ENCODE measurements at places on chromosomes 16 and 17.

DNA sequence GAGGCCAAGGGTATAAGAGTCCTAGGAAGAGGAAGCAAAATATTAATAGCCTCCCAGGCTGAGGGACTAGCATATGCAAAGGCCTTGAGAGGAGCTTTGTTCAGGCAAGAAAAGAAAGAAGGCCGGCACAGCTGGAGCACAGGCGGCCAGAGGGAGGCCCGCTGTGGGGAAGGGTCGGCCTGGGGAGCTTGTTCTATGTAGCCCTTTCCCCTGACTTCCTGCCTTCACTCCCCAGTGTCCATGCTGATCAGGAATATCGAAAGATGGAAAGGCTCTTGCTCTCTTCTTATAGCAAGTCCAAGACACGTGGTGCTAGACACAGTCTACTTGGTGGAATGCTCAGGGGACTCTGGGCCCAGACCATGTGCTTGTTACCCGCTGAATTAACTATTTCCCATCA, 27.4 kb upstream of the HAS3 start:
- no peak for DNase-seq

DNA sequence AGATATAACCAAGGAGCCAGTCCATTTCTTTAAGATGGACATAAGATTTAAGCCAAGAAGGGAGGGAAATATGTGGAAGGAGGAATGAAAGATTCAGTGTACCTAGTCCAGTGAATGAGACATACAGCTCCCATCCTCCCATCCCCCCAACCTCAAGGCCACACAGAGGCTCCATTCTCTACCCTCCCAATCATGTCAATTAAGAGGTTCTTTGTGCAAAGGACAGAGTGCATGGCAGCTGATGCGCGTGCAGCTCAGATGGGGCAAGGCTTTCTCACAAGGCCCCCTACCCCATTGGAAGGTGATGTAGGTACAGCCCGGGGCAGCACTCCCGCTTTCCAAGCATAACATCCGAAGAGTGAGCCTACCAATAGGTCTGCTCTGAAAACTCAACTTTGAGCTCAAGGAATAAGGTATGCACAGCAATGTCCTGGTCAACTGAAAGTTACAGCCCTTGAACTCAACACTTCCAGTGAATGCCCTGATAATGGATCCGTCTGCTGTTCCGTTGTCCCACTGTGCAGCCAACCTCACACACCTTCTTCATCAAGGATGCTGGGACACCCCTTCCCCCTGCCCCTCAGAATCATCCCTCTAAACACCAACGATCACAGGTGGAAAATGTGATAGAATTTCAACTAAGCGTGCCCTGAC, 458.1 kb downstream of the SOX9 start:
- no peak for DNase-seq

DNA sequence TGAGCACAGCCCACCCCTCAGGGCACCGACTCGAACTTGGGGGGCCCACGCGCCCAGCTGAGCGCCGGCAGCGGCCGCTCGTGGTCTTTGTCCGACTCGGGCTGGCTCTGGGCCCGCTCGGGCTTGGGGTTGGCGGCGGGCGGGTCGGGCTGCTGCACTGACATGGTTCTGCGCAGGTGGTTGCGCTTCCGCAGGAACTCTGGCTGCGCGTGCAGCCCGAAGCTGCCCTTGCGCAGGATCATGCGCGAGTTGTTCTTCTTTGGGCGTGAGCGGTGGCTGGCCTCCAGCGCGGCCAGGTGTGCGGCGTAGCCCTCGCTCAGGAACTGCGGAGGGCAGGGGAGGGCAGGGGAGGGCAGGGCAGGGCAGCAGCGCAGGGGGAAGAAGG, 11.1 kb downstream of the PIMREG start:
- DNase-seq: no peak

GRCh38 chr17:50507871-50508572, at the start of gene MYCBPAP:
Gene MYCBPAP (plus strand): TSS chr17:50508439. CDS start chr17:50508675, 236 bp downstream.
- peak; percentile 90 for DNase-seq

DNA sequence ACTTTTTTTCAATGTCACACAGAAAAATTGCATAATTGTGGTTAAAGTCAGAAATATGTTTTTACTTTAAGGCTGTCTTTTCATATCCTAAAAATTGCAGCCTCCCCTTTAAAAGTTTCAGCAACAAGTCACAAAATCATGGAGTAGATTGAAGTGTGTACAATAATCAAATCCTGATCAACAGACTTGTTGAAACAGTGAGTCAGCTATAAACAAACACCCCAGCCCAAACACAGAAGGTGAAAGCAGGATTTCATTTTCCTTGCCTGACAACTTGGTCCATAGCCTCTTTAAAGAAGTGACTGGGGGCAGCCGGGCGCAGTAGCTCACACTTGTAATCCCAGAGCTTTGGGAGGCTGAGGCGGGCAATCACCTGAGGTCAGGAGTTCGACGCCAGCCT, 59.9 kb downstream of the WNT3 start:
- DNase-seq: no peak

DNA sequence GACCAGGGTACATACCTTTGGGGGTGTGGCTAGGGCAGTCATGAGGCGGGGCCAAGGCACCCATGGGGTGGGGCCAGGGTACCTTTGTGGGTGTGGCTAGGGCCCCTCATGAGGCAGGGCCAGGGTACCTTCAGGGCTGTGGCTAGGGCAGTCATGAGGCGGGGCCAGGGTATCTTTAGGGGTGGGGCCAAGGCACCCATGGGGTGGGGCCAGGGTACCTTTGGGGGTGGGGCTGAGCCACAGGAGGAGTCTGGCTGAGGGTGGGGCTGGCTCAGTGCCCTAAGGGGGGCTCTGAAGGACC, 3.5 kb downstream of the GNG13 start:
- no peak for DNase-seq

DNA sequence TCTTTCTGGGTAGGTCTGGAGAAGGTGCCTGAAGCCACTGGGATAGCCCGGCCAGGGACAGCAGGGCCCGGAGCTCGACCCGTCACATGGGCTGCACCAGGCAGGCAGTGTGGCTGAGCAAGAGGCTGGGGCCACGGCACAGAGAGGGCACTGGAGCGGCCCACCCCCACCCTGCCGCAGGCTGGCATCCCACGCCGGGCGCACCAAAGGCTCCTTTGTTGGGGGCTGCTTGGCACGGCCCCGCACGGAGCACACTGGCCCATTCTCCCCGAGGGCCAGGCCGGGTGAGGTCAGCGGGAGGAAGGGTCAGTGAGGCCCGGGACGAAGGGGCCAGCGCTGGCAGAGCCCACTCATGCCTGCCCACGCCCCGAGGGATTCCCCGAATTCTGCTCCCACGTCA, 36.5 kb upstream of the PVALEF start:
- no peak for DNase-seq

GRCh38 chr17:49823614-49824013, 24.3 kb downstream of the TAC4 start:
- no peak for DNase-seq

DNA sequence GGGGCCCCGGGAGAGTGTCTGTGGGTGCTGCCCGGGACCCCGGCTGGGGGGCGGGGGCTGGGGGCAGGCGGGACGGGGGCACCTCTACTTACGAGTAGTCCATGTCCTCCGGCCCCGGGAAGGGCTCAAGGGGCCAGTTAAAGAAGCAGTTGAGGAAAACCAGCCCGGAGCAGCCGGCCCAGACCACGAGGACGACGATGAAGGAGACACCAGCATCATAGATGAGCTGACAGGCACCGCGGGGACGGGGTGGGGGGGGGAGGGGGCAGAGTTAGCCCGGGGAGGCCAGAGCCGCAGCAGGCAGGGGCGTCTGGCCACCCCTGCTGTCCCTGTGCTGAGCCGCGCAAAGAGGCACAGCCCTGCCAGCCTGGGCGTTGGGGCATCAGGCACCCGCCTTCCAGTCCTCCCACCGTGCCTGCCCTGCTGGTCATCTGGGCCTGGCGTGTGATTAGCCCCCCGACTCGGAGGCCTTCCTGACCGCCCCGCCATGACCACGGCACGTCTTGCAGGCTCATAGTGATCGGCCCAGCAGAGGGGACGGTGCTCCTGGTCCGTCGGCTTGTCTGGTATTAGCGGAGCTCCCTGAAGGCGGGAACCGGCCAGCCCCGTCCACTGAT, 29.0 kb upstream of the PITPNA start:
- no peak for DNase-seq

GRCh38 chr17:82878527-82878926, 38.7 kb upstream of the ZNF750 start:
- DNase-seq: no peak

DNA sequence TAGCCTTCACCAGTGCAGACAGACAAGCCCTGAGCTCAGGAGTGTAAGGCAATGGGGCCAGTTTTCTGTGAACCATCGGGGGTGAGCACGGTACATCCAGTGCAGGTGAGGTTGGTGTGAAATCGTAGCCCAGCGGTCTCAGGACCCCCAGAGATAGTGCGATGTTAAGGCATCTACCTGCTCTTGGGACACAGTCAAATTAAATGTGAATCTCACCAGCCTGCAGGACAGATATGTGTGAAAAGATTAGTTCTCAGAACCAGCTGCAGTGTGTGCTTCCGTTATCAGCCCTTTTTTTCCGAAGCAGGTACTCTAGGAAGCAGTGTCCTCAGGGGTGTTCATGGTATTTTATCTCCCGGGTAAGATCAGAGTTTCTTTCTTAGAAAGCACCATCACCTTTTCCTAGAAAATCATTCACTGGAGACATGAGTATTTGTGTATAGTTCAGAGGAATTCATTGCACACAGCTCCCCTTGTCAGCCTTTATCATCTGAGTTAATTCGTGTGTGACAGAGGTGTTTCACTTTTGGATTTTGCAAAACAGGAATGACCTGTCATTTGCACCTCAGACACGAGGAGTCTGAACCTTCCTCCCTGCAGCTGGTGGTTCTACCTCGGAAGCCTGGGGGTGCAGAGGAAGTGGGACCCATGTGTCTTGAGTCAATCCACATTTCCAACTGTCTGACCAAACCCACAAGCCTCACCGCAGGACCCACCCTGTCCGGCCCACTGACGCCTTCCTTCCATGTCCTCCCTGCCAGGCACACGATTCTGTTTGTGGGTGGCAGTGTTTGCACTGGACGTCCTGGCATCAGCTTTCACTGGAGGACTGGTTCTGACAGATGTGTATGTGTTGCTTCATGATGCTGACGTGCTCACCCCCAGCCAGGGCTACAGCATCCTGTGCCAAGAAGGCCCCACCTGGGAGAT, 107.8 kb downstream of the CLEC16A start:
- no peak for DNase-seq

DNA sequence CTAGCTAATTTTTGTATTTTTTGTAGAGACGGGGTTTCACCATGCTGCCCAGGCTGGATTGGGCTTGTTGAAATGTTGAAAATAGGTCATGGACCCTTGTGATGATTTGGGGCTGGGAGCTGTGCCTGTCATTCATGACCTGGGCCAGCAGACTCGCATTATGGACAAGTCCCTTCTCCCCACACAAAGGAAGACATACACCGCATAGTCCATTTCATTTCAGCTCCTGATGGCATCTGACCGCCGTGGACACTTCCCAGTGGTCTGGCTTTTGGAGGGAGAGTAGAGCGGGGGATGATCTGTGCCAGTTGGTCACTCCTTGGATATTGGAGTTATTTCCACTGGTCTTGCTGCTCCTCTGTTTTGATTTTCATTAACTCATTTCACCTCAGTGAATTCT, 34.8 kb downstream of the MPRIP start:
- DNase-seq: no peak

- DNase-seq: no peak
Measured at GRCh38 chr16:48903039-48903438, 293.1 kb upstream of the N4BP1 start.

GRCh38 chr17:72852277-72852938, 240.1 kb downstream of the SLC39A11 start:
- DNase-seq: no peak

- DNase-seq: no peak
Measured at GRCh38 chr17:37399265-37399803, 7.3 kb downstream of the ACACA start.

DNA sequence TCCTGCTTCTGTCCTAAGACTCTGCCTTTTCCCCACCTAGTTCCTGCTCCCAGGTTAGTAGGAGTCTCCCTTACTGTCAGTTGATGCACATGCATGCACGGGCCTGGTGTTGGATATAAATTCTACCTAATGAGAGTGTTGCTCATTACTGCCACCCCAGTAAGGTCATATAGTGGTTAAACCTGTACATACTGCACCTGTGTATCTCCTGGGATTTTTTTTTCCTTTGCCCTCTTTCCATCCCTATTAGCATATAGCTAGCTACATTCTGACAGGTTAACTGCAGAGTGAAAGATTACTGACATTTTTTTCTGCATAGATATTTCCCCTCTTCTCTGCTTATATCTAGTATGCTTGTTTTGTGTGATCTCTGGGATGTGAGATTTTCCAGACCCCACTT, 201.5 kb upstream of the PIRT start:
- DNase-seq: no peak

DNA sequence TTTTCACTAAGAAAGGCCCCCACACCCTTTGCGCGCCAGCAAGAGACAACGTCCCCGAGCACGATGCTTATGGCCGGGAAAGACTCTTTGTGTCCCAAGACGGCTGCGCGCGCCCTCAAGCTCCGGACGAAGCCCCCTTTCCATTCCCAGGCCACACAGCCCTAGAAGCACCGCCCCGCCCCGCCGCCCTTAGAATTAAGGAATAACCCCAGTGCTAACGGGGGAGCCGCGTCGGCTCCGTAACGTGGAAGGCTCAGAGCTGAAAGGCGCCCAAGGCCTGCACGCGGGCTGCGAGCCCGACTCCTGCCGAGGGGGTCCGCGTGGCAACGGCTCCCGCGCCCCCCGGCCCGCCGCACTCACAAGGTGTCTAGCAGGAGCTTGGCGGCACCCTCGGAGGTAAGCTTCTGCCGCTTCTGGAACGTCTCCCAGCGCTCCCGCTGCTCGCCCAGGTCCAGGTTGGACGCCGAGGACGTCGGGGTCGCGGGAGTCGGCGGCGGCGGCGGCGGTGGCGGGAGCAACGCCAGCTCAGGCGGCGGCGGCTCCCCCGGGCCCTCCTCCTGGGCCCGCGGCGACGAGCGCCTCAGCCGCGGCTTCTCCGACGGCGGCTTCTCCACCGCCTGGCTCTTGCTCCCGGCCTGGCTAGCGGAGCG, 477 bp downstream of the CENPV start:
- DNase-seq: peak; percentile 28

GRCh38 chr16:86029131-86029741, 130.3 kb downstream of the IRF8 start:
- DNase-seq: no peak

DNA sequence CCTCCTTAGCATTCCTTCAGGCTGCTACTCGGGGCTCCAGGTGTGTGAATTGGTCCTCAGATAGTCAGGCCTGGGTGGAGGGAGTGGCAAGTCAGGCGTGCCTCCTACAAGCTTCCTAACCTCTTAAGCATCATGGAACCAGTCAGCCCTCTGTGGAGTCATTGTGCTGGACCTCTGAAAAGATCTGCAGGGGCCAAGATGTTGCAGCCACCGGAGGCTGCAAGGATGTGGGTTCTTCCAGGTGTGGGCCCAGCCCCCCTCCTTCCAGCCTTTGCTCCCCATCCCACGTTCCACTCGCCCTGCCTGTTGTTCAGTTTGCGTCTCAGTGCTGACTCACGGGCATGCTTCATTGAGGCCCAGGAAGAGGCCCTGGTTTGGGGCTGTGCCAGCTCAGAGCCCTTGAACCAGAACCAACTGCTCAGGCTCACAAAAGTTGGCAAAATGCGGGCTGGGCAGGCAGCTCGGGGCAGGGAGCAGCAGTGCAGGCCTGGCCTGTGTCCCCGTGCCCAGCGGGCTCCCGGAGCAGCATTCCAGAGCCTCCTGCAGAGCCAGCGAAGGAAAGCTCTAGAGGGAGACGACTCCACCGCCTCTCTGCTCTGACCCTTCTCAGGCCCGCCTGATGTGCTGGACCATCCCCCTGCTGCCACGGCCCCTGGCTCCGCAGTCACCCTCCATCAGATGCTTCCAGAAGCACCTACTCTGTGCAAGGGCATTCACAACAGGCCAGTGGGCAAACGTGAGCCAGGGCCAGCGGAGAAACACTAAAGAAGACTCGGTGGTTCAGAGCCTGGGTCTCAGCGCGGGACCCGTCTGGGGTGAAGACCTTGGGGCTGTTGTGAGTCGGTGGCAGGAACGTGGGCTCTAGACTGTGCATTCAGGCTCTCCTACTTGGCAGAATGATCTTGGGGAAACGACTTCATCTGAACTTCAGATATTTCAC, 7.5 kb downstream of the LDHD start:
- DNase-seq: no peak

All from NCI-H1930 (cell line).